Neural crest cell (in vitro differentiated cells): ENCODE measurements at places on chromosomes 7 and 10. TPM values are rescaled to one million over a fixed set of nuclear protein-coding genes. Genes with fewer than 3 reads are reported as not detected.

DNA sequence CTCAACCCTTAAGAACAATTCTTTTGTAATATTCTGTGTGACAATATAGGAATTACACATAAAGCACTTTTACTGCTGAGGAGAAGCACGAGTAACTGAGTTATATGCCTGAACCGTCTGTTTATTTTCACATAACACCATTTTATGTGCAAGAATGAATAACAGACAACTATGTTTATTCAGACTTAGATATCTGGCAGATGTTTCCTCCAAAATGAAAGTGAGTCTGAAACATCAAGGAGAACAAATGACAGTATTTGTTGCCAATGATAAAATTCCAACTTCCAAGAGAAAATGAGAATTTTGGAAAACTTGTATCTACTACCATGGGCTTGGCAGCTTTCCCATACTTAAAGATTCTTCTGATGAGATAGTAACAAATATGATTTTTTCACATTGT lies 51.4 kb downstream of the DNMBP start:
- no peak for DNase-seq

DNA sequence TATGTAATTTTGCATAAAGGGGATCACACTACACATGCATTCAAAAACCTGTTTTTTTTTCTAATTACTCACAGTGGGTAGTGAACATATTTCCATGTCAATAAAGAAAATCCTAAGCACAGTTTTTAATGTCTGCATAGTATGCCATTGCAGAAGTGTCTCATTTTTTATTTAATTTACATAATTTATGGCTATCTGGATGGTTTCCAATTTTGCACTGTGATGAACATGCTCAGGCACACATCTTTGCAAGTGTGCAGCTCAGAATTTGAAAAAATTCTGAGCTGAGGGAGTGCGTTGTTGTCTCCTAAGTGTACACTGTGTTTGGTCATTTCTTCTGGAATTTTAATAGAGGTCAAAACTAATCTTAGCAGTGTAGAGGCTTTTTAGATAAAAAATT lies 2.2 kb downstream of the NPFFR1 start:
- no peak for DNase-seq

DNA sequence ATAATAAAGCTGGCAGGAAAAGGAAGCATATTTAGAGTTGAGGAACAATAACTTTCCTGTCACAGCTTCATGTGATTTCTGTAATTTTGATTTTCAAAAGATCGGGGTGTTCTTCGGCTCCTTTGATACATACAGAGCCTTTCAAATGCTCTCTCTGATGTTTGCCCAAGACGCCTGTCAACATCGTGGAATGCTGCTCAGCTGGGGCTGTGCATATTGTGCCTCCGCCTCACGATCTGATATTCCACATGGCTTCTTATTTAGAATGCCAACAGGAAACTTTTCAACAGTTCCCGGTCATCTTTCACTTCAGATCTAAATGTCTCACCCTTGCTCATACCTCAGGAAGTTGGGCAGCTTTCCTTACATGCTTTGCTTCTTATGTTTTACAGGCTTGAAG lies 7.3 kb downstream of the NPY start:
- DNase-seq = no peak

DNA sequence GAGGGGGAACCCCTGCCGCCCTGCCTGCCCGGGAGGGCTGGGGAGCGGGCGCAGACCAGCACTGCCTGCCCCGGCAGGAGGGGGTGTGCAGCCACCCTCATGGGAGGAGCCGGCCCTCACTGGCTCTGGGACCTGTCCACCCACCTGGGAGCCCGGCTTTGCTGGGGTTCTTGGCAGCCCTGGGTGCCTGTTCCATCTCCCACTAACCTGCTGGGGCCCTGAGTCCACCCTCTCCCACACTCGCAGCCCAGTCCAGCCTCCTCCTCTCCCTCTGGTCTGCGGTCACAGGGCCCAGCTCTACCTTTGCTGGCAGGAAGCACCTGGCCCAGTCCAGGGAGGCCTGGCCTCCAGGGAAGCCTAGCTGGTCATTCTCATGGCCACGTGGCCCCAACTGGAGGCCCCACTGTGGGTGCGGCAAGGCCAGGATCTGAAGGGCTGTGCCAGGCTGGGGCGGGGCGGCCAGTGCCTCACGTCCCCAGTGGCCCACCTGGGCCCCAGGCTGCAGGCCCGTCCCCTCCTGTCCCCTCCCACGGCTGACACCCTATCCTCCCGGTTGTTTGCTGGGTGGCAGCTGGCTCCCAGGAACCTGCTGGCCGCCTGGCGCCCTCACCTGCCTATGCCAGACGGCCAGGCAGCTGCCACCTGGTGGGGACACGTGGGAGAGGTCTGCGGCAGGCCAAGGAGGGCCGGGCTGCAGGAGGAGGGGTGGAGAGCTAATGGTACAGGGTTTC lies at the start of gene TMEM184A:
TSS of gene TMEM184A (minus strand) at position 393 of the 731 bp plus-strand sequence. CDS start 721 bp downstream, outside the sequence.
- DNase-seq = no peak

- no peak for DNase-seq
These were observed 302.9 kb downstream of the BAMBI start for GRCh38 chr10:28980264-28980663.

DNA sequence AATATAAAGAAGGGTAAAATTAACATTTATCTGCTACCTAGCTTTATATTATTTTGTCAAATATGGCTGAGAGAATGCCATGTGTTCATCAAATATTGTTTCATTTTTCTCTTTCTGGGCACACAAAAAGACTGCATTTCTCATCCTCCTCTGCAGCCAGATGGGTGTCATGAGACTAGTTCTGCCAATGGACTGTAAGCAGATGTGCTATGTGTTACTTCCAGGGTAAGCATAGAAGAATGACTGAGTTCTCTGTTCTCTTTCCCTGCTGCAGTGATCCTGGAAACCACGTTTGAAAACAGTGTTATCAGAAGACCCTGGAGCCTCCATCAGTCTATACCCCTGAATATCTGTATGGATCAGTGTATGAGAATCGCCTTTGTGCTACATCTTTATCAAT lies 24.1 kb upstream of the SLK start:
- no peak for DNase-seq

Gene RHOBTB1
- 15.8 and 15.9 TPM in 2 replicates for total RNA-seq

GRCh38 chr7:85185424-85186082 lies 1.3 kb downstream of the SEMA3D start:
- DNase-seq = peak; percentile 46

DNA sequence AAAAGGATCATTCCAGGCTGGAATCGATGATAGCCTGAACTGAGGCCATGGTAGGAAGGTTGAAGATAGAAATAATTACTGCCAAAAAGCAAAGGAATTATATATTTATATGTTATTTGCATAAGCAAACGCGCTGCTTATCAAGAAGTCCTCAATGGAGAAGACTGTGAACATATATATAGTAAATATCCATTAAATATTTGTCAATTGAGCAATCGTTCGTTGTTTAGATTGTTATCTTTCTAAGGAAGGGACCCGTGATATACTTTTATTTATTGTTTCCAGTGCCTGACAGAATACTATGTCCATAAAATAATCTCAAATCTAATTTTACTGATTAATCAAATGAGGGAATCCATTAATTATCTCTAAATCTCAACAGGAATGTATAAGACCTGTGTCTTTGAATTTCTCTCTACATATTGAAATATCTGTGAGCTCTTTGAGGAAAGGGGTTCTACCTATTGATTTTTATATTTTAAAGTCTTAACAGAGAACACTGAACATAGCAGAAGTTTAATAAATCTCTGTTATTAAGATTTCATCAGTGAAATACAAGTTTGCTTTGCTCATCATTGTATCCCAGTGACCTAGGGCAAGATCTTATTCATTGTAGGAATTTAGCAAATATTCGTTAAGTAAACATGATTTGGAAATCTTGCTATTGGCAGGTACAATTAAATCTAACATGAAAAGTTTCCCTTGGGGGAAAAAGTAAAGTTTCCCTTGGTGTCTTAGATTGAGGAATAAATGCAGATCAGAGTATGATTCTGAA lies 12.0 kb upstream of the HERC4 start:
- DNase-seq = no peak

DNA sequence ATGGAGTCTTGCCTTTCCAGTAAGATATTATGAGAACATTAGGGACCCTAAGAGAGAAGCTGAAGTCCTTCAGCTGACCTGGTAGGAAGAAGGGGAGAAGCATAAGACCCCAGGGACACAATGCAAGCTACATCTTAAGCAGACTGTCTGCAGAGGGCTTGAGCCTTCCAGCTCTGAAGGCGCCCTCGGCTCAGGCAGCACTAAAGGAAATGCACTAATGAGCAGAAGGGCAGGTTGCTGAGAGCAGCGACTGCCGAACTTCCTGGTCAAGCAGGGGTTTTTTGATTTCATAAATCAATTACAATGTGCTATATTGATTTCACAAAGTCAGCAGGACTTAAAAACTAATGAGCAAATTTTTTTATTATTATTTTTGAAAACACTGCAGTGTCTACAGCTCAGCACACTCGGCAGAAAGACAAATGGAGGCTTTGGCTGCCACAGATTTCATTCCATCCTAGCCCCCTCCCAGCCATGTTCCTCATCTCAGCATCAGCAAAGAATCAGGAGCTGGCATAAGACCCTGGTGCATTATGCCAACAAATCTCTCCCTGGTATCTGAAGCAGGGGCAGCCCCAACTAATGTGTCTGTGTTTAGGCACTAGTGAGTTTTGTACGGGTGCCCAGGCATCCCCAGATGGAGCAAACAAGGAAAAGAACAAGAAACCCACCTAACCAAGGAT lies 57.1 kb downstream of the LRRTM3 start:
- no peak for DNase-seq

Gene SLC39A12
- not detected in 2 replicates for total RNA-seq

Gene ITPRID1
- total RNA-seq = not detected in 2 replicates

- no peak for DNase-seq
These were observed 13.6 kb downstream of the SVIL start for GRCh38 chr10:29621161-29621560.

Gene OR9A2
- total RNA-seq = not detected in 2 replicates

DNA sequence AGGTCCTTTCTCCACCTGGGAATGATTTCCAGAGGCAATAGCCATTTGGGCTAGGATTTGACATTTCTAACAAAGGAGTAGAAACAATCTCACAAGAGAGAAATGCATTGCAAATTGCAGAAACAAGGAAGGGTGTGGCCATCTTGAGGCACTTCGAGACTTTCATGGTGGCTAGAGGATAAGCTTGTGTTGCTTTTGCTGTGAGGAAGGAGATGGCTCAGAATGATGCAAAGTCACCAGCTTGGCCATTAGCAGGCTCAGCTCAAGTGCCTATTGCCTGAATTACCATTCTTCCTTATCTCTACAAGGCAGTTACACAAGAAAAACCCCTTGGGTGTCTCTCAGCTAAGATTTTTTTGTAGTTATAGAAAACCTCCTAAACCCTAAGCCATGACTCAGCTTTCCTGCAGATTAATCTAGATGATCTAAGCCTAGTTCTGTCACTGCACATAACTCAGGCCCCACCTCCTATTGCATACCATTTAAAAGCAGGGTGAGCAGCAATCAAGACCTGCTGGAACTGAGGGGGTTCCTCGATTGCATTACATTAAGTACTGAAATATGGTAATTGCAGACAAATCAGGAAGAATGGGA lies 683.1 kb downstream of the NRG3 start:
- no peak for DNase-seq

DNA sequence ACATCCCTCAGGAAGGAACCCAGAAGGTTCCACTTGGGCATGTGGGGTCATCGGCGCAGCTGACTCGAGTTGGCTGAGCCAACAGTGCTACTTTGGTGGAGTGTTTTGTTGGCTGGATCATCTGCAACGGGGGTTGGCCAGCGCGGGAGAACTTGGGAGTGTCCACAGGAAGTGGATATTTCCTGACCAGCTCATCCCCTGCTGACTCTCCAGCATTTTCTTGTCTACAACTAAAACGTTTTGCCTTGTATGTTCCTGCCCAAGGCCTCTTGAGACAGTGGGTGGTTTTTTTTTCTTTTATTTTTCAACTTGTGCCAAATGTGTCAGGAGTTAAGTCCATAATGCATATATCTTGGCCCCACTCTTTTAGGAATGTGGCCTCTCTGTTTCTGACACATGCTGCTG lies 208.6 kb downstream of the ZNF365 start:
- DNase-seq = no peak

DNA sequence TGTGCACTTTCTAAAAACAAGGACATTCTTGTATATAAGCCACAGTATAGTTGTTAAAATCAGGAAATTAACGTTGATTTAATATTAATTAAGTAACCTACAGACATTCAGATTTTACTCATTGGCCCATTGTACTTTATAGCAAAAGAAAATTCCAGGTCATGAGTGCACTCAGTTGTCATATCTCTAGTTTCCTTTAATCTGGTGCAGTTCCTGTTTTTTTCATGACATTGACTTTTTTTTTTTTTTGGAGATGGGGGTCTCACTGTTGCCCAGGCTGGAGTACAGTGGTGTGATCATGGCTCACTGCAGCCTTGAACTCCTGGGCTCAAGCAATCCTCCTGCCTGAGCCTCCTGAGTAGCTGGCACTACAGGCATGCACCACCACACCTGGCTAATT lies 24.1 kb downstream of the R3HCC1L start:
- no peak for DNase-seq

Gene STN1
- 11.9 and 13.2 TPM in 2 replicates for total RNA-seq

Gene UCMA
- total RNA-seq = not detected in 2 replicates

- DNase-seq = no peak
These were observed 65.5 kb downstream of the C10orf143 start for GRCh38 chr10:130045091-130045652.

Gene CYCS
- total RNA-seq = 113 and 124 TPM in 2 replicates

GRCh38 chr7:2224934-2225333 lies 7.8 kb downstream of the MAD1L1 start:
- no peak for DNase-seq

Gene VPS37D
- total RNA-seq = 10.0 and 10.1 TPM in 2 replicates

DNA sequence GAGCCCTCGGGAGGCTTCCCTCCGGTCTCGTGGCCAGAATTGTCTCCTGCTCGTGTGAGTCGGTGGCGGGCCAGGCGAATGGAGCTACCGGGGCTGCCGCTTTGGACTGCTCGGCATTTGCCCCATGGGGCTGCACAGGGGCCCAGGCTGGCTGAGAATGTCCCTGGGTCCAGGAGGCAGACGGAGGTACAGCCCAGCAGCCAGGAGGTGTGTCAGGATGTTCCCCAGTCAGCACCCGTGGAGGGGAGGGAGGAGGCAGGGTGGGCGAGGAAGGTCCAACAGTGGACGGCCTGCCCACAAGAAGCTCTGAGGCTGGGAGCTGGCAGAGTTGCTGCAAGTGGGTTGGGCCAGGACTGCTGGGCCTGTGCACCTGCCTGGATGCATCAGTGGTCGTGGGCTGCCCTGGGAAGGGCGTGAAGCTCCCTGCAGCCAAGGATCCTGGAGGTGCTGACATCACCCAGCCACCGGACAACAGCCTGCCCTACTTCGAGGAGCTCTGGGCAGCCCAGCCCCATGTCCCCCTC lies 46.4 kb downstream of the PDGFA start:
- no peak for DNase-seq

DNA sequence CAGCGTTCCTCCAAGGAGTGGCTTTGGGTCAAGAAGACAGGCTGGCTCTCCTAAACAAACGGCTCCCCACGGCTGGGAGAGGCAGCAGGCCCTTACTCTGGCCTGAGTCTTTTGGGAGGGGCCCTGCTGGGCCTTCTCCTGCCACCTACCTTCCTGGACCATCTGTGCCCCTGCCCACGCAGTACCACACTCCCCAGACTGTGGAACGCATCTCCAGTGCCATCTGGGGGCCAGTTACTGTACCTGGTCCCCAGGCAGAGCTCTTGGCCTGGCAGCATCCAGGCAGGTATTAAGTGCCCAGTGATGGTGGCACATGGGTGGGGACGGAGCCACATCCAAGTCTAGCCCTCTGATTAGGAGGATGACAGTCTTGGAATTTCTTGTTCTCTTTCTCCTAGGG lies 14.4 kb downstream of the ALKBH4 start:
- DNase-seq = no peak

Gene TFPI2
- 0.84 and 0.86 TPM in 2 replicates for total RNA-seq
